Sigmoid colon (tissue), 7 donors: ENCODE measurements at places on chromosomes 16 and 17. TPM values are rescaled to one million over a fixed set of nuclear protein-coding genes. Genes with fewer than 3 reads are reported as not detected.

GRCh38 chr17:56690441-56691291 lies 97.2 kb downstream of the NOG start:
- H3K4me1 ChIP-seq: no peaks in the 10 kb centered on the region
- no peak overlapping the region for H3K4me3 ChIP-seq
- no peak overlapping the region for H3K27ac ChIP-seq
- no peaks in the 10 kb centered on the region for H3K36me3 ChIP-seq
- no peak for DNase-seq

DNA sequence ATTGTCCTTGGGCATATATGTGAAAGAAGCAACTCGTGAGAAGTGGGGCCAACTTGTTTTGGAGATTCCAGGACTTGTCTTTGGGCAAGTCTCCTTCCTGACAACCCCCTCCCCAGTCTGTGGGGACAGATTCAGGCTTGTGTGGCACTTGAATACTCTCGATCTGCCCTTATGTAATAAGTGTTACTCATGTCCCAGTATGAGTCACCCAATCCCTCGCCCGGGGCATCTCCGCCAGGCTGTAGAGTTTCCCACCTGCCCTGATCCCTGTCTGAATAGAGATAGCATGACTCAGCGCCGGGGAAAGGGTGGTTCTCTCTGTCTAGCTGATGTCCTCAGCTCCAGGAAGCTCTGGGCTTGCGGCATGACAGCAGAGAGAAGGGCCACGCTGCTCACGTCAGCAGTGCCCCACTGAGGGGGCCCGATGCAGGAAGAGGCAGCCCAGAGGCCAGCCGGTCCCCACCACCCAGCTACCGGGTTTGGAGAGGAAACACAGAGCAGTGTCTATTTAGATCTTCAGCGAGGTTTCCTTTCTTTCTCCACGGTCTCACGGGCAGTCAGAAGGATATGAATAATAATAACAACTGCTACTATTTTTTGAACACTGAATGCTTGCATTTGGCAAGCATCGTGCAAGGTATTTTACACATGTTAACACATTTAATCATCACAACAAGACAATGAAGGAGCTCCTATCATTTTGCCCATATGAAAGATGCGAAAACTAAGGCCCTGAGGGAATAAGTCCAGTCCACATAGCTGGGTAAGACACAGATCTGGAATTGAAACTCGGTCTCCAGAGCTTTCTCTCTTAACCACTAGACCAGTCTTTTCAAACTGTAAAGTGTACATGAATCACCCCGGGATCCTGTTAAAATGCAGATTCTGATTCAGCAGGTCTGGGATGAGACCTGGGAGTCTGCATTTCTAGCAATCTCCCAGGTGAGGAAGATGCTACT lies 426.7 kb upstream of the MAF start:
- H3K4me3 ChIP-seq: no peak overlapping the region
- peak; percentile 80 for DNase-seq
- no peaks in the 10 kb centered on the region for H3K27me3 ChIP-seq
- no peaks in the 10 kb centered on the region for H3K36me3 ChIP-seq
- H3K27ac ChIP-seq: peak overlapping the region; percentile 40

DNA sequence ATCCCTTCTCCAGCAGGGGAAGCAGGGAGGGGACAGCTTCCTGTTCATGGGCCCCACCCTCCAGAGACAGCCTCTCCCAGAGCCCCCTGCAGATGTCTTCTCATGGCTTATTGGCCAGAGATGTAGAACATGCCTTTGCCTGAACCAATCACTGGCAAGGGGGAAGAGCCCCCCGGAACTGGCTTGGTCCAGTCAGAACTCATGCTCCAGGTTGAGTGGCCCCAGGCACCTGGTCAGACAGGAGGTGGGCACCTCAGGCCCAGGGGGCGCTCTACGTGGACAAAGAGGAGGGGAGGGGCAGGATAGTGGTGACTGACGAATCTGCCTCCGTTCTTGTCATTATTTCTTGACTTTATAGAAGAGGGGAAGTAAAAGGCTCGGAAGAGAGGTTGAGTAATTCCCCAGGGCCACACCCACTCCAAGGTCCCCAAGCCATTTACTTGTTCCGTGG lies 23.6 kb downstream of the RAB11FIP4 start:
- no peaks in the 10 kb centered on the region for H3K36me3 ChIP-seq
- H3K27me3 ChIP-seq: no peaks in the 10 kb centered on the region
- DNase-seq: no peak
- H3K4me3 ChIP-seq: no peak overlapping the region
- no peak overlapping the region for H3K27ac ChIP-seq
- H3K4me1 ChIP-seq: no peaks in the 10 kb centered on the region

DNA sequence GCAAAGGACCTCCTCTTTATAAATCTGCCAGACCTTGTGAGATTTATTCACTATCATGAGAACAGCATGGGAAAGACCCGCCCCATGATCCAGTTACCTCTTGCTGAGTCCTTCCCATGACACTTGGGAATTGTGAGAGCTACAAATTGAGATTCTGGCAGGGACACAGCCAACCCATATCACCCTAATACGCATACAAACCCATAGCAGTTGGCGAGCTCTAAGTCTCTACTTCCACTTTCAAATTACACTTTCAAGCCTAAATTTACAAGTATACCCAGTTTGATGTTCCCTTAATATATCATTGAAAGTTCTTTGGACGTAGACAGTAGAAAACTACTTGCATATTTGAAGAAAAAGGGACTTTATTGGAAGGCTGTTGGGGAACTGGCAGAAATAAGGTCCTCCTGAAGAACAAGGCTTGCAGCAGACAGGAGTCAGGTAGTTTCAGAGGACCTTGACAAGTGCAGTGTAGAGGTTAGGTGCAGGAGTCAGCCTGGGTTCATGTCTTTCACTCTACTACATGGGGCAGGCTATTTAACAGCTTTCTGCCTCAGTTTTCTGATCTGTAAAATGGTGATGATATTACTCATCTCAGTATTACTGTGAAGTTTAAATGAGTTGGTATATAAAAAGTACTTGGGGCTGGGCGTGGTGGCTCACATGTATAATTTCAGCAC lies 107.9 kb upstream of the EEF2KMT start:
- H3K4me1 ChIP-seq: no peaks in the 10 kb centered on the region
- DNase-seq: no peak
- H3K27me3 ChIP-seq: no peaks in the 10 kb centered on the region
- no peak overlapping the region for H3K4me3 ChIP-seq
- no peaks in the 10 kb centered on the region for H3K36me3 ChIP-seq
- no peak overlapping the region for H3K27ac ChIP-seq

DNA sequence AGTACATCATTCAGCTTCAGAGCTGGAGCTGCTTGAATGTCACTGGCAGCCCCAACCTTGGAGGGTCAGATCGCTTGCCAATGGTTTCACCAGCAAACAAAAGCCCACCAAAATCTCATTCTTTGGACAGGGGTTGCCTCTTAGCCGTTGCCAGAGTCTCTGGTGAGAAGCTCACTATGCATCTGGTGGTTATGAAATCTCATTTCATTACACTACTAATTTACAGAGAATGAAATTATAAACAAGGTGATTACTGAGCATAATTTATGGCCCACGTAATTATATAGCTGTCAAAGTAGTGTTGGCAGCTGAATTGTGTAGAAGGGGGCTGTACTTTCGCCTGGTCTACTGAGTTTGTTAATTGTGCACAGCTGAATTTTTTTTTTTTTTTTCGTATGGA lies 688.9 kb upstream of the KIF2B start:
- H3K27me3 ChIP-seq: no peaks in the 10 kb centered on the region
- no peak for DNase-seq
- H3K36me3 ChIP-seq: no peaks in the 10 kb centered on the region
- H3K27ac ChIP-seq: no peak overlapping the region
- no peak overlapping the region for H3K4me3 ChIP-seq

DNA sequence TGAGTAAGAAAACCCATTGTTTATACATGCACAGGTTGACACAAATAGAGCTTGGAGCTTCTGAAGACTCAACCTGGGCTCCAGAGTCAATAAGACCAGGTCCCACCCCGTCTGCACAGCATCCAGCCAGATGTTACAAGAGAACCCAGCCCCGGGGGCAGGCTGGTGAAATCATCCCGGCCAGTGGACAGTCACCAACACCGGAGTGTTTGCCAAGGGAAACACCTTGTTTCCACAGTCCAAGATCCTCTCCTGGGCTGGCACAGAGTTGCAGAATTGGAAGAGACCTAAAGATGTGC lies 90.3 kb downstream of the RAB11FIP4 start:
- H3K4me1 ChIP-seq: peaks cover 2% of the 10 kb centered on the region
- H3K4me3 ChIP-seq: no peak overlapping the region
- no peak overlapping the region for H3K27ac ChIP-seq
- no peak for DNase-seq

IRX6 gene
- 0.83 TPM for total RNA-seq

NTN1 gene
- 10.5 TPM for total RNA-seq
